ENCODE measurements at places on chromosomes 3 and 15.

- no peak for DNase-seq
Observed at GRCh38 chr3:182636646-182637045, 156.7 kb upstream of the ATP11B start.

DNA sequence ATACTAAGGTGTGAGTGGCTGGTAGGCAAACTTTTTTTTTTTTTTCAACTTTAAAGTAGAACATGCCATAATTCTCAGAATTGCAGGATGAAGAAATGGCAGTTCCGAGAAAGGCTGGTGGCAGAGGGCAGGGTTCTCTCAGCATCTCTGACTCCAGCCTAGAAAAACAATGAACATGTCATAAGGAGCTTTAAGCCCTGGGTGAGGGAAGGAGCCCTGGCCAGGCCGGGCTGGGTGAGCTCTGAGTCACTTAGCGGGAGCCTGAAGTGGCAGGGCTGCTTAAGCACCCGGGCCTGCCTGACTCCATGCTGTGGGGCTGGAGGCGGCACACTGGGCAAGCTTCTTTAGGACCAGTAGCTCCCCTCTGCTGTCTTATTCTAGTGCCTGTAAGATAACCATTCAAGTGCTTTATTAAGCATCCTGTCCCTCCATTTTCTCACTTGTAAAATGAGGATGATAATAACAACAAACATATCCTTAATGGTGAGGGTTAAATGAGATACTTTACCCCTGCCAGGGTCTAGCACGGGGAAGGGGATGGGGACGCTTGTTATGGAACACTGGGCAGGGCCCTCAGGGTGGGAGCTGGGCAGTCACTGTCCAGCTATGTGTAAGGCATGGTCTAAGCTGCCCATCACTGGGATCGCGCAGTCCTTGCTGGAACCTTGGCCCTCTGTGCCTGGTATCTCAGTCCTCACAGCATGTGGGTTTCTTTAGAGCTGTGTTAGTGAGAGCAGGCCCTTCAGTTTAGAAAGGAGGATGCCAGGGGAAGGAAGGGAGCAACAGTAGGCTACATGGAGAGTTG lies 18.4 kb downstream of the SMAD6 start:
- DNase-seq = peak; percentile 77

DNA sequence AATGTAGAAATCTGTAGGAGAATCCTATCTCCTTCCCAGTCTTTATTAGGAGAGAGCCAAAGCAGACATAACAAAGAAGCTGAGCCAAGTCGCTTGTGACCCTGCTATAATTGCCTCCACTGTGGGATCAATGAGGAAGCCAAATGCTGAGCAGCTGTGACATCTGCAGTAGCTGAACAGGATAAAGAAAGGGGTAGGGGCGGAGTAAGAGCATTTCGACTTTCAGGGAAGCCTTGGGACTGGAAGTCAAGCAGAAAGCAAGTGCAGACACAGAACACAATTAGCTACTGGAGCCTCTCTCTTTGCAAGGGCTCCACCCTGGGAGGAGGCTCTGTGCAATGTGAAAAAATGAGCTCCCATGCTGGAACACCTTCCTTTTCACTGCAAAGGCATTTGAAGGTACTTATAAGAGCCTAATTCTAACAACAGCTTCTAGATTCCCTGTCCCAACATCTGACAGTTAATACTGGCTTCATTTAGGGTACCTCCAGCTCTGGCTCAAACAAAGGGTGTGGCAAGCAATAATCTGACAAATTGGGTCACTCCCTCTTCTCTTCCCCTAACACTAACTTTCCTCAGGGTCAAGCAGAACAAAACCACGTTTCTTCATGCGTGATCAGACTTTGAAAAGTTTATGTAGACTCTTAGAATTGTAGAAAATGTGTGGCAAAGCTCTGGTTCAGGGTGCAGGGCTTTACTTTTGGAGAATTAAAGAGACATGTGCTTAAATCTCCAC lies 166.4 kb downstream of the CADPS start:
- DNase-seq = no peak

DNA sequence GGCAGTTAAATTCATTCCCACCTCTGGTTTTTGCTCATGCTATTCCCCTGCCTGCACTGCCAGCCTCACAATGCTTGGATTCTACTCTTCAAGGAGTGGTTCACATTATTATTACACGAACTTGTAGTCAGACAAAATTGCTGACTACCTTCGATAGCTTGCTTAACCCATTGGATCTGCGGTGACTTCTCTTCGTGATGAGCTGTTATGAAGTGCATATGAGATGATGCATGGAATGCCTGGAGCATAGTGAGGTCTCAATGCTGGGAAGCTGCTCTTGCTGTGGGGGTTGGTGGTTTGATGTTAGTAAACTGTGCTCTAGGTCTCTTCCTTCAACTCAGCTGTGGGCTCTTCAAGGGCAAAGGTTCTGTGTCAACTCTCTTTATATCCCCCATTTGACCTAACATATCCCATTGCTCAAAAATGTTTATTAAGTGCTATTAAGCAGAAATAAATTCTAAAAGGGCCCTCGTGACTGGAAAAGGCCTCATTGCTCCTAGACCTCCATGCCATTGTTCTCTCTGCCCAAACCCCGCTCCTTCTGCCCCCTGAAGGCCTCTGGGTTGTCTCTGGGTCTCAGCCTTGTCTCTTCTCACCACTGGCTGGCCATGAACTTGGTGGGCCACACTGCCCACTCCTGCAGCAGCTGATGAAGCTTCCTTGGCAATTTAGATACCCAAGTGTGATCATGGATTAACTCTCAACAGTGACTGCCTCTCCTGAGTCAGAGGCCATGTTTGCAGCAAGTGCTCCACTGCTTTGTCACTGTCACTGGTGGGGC lies 4.5 kb upstream of the SLCO2A1 start:
- DNase-seq = peak; percentile 47

- DNase-seq = no peak
Observed at GRCh38 chr3:45892161-45892560, 5.8 kb downstream of the CCR9 start.

GRCh38 chr3:160278210-160278609 lies 53.0 kb downstream of the C3orf80 start:
- no peak for DNase-seq

DNA sequence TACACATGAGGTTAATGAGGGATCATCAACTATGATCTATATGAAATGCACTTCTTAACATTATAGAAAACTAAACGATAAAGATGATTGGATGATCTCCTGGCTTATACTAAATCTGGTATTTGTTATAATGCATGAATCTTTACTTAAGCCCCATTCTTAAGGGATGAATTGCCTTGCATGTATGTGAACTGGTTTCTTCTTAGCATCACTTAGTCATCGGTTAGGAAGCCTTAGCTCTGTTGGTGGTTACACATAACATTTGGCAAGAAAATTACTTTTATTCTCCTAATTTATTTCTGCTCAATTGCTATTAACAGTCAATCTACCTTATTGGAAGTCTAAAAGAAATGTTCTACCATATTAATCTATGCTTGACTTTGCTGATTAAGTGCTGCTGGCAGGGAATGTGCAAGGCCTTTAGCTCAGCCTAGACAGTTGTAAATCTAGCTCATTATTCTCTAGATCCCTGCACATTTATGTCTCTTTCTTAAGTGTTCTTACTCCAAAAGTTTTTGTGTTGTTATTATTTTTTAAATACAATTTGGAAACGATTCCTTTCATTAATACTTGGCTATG lies 356.0 kb downstream of the ZPLD1 start:
- DNase-seq = no peak

- no peak for DNase-seq
Observed at GRCh38 chr15:58425834-58426233, 6.0 kb upstream of the LIPC start.

DNA sequence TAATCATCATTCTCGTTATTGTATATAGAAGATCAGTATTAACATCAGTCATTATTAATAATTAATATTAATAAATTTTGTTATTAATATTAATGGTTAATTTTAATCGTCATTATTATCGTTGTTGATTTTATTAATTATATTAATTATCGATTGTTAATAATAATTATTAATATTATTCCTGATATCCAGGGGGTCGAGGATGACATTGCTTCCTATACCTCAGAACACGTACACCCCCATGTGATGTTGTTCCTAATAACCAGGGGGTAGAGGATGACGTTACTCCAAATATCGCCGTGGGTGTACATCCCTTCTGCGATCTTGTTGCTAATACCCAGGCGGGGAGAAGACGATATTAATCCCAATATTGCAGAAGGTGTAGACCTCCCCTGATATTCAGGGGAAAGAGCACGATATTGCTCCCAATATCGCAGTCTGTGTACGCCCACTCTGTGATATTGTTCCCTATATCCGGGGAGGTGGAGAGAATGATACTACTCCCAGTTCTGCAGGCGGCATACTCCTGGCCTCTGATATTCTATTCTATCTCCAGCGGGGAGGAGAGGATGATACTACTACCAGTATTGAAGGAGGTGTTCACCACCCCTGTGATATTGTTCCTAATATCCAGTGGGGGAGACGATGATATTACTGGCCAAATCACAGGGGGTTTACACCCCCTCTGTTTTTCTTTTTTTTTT lies 22.3 kb upstream of the BMF start:
- DNase-seq = no peak

GRCh38 chr3:32460031-32460749 lies 42.5 kb downstream of the CMTM6 start:
- no peak for DNase-seq

DNA sequence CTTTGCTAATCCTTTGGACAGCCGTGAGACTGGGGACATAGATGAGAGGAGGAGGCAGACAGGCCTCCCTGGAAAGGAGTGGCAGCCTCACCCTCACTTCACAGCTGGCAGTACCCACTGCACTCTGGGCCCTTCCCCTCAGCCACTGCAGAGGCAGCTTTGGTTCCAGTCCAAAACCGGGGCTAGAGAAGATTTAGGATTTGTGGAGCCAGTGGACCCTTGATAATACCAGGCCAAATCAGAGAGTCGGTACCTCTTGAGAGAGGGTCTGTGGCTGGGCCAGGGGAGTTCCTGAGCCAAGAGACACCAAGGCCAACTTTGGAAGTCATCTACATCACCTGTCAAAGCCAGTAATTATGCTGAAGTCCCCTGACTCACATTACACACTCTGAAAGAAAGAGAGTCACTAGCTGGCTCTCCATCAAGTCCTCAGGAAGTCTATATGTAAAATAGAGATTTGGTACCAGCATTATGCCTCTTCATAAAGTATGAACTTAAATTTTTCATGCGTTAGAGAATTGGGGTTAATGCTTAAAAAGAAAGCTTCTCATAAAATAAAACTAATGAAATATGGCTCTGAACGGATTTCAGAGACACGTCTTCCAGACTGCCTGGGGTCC lies 244.1 kb upstream of the SEMA6D start:
- no peak for DNase-seq

DNA sequence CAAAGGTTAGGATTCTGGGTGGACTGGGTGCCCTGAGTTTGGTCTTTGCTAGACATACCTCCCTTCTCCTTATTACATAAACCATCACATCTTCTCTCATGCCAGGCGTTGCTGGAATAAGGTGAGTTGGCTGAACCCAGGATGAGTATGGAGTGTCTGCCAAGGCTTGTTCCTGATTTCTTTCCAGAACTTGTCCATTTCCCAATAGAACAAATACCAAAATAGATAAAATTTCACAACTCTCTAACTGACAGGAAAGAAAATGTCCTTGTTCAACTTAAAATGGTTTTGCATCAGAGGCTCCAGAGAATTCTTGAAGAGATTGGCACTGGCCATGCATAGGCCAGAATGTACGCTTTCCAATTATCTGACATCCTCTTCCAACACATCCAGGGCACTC lies 291.9 kb downstream of the IGSF11 start:
- no peak for DNase-seq

DNA sequence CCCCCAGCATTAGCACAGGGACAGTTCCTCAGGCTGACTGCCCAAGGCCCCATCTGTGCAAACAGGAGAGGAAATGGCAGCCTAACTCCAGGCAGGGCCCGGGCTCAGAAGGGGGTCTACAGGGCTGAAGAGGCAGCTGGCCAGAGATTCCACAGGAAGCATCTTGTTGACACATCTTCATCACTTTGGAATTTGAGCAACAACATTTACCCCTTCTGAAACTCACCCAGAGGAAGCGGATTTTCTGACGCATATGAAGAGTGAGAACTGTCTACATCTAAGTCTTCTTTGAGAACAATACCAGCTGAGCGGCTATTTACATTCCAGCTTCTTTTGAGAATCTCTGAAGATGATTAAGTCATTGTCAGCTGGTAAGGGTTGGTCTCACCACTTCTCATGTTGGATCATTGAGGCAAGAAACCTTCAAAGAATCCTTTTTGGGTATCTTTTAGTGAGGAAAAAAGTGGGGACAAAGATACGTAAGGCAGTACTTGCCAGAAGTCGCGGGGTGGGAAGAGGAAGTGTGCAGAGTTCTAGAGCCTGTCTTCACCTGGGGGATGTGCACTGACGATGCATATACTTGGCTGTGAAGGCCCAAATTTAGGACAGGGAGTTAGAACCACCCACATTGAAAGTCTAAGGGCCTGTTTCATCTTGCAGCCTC lies 25.4 kb upstream of the SRP14 start:
- no peak for DNase-seq

DNA sequence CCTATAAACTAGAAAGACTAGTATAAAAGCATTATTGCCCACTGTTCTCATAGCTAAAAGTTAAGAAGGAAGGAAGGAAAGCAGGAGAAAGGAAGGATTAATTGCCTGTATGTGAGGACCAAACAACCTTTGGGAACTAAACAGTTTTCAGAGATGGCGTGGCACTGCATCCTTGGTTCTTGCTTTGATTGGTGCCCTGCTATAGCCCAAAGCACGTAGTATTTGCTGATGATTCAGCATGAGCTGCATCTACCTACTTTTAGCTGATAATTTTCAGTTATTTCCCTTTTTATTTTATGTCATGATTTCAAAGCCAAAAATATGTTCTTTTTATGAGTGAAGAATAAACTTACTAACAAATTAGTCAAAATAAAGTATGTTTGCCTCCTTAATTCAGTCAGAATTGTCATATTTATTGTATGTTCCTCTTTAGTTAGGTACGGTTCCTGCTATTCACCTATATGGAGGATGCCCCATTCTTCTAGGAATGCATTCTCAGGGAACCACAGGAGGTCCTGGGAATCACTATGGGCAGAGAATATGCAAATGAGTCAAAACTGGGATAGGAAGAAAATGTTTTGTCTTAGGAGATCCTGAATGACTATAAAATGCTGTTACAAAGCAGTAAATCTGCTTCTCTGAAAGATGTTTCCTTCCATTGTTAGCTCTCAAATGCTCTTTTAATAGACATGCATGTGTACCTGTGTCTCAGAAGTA lies 65.4 kb upstream of the THSD4 start:
- peak; percentile 23 for DNase-seq

DNA sequence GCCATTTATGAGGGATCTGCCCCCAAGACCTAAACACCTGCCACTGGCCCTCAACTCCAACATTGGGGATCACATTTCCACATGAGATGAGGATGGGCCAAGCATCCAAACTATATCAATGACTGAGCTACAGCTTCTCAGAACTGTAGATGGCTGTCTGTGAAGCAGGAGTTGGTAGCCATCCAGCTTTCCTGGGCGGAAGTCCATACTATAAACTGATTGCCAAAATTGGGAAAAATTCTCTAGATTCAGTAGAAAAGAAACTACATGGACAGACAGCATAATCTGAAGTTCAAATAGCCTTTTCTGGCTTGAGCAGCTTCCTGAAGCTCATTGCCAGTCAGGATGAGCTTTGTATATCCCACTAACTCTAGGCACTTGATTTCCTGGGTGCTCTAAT lies 214.7 kb upstream of the ZBTB20 start:
- no peak for DNase-seq

GRCh38 chr15:56964182-56964581 lies 45.7 kb downstream of the TCF12 start:
- DNase-seq = peak; percentile 16

GRCh38 chr15:93382200-93382820 lies 293.3 kb upstream of the RGMA start:
- no peak for DNase-seq

GRCh38 chr15:27608248-27608647 lies 490.9 kb downstream of the OCA2 start:
- DNase-seq = no peak
